ENCODE measurements at places on chromosomes 3 and 15.

GRCh38 chr3:186143250-186143649 lies 34.4 kb upstream of the ETV5 start:
- no peak for DNase-seq

GRCh38 chr15:77851691-77852090 lies 219.0 kb upstream of the LINGO1 start:
- no peak for DNase-seq

- DNase-seq = no peak
Observed at GRCh38 chr3:157030712-157031111, 129.2 kb downstream of the CCNL1 start.

GRCh38 chr3:172192830-172193415 lies 153.5 kb downstream of the FNDC3B start:
- DNase-seq = no peak

GRCh38 chr15:66484539-66485112 lies 12.9 kb downstream of the SNAPC5 start:
- DNase-seq = no peak

DNA sequence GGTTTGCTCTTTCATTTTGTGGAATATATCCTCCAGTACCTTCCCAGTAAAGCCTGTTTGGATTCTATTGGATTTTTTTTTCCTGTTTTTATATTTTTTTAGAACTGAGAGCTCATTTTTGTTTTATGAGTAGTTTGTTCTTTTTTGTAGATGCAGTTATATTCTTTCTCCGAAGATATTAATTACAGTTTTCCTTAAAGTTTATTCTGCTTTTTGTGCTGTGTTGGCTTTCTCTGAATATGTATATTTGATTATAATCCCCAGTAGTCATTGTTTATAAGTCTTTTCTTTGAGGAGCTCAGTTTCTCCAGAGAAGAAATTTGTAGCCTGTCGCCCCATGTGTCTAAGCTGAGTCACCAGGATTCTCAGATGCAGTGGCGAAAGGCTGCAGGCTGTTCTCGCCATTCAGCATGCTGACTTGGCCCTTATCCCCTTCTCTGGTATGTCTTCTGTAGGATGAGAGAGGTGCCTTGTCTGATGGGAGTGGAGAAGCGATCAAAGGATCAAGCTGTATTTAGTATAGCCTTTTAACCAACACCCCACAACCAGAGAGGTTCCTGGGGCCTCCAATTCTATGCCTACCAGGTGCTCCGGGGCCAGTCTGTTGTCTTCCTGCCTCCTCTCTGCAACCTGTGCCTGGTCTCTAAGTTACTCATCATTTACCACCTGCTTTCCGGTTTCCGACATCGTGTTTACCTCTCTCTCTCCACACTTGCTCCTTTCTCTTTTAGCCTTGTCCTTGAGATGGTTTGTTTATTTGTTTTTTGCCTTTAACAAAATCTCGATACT lies 31.7 kb upstream of the MFSD1 start:
- peak; percentile 17 for DNase-seq

DNA sequence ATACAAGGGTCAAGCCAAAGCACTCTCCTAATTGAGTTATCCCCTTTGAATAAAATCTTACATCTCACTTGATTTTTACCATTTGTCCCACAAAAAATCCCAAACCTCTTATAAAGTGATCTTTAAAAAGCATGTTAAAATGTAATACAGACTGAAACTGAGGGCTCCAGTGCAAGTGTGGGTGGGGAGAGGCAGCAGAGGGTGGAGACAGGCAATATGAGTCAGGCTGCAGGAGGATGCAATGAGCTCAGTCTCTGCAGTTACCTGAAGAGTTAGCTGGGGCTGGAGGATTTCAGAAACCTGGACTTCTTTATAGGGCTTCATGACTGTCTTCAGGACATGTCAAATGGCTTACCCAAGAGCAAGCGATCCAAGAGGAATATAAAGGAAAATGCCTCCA lies 14.2 kb upstream of the COLQ start:
- DNase-seq = no peak

DNA sequence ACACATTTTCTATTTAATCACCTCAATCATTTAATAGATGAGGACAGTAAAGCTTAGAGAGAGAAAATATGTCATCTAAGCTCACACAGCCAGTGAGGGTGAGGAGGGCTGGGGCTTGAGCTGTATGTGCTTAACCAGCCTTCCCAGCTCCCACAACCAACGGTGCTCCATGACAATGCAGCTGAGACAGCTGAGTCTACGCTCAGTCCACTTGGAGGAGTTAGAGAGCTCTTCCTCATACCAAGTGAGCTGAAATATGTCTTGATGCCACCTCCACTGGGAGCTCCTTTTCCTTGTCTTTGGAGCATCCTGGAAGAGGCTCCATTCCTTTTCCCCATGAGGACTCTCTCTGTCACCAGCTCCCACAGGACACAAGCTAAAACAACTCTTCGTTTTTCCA lies 9.3 kb downstream of the HOMER2 start:
- DNase-seq = no peak

- DNase-seq = no peak
Observed at GRCh38 chr15:87841426-87841998, 415.0 kb downstream of the NTRK3 start.

DNA sequence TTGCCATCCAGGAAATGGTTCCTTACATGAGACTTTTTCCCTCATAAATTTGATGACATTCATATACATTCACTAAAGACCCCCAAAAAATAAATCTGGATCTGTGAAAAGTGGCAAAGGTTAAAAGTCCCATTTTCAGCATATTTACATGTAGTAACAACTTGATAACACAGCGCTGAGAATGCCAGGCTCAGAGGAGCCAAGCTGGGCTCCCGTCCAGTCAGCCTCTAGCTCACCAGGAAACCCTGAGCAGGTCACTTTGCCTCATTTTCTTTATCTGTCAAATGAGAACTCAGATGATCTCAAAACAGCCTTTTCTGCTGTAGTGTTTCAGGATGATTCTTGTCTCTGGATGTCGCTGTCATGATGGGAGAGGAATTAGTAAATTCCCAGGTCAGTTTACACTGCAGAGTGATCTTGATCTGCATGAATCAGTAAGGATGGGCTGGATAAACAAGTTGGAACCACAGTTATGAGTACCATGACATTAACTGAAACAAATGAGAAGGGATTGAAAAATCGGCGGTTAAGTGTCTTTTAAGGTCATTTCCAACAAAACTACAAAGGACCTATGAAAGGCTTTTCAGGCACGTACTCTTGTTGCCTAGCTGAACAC lies 82.8 kb downstream of the PPARG start:
- DNase-seq = no peak

DNA sequence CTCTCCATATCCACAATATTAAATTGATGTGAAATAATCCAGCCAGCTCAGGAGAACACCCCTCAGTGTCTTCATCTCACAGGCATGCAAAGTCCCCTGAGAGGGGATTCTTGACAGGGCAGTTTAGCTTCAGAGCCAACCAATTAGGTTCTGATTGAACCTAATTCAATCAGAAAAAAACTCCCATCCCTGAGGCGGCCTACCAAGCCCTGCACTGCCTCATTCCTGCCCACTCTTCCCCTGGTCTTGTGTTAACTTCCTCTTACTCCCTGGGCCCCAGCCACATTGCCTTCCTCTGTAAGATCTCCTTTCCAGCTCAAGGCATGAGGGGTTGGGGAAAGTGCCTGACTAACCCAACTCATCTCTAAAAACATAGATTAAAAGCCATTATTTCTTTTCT lies 46.1 kb downstream of the FRMD4B start:
- no peak for DNase-seq

DNA sequence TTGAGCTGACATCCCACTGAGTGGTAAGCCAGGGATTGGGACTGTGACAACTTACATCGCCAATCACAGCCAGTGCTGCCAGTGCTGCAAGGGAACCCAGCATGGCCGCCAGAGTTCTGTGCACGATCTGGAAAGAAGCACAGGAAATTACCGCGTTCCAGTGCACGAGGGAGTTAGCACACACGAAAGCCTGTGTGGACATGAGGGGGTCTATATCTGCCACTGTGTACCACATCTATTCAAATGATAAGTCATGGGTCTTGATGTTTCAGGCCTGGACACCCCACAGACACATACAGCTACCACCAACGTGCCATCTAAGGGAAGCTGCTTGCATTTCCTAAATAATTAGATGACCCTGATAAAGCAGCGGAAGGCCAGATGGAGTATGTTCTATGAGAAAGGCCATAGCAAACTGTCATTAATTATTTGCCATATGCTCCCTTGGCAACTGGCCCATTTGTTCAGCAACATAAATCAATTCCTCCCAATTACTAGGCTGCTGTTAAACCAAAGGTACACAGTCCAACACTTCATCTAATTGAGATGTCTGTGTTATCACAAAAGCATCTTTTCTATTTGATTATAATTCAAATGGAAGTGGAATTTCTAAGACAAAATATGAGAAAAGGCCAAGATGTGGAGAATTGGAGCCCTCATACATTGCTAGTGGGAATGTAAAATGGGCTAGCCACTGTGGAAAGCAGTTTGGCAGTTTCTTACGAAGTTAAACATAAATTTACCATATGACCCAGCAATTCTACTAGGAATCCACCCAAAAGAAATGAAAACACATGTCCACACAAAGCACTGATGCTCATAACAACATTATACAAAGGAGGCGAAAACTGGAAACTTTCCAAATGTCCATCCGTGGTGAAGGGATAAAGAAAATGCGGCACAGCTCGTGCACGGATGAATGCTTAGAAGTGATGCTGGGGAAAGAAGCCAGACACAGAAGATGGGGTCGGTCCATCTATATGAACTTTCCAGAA lies 108.3 kb downstream of the OCA2 start:
- DNase-seq = no peak

GRCh38 chr3:3038201-3038991 lies 71.8 kb downstream of the IL5RA start:
- no peak for DNase-seq

DNA sequence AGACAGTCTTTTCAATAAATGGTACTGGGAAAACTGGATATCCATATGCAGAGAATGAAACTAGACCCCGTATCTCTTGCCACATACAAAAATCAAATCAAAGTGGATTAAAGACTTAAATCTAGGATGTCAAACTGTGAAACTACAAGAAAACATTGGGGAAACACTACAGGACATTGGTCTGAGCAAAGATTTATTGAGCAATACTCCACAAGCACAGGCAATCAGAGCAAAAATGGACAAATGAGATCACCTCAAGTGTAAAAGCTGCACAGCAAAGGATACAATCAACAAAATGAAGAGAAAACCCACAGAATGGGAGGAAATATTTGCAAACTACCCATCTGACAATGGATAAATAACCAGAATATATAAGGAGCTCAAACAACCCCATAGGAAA lies 38.4 kb upstream of the MBNL1 start:
- DNase-seq = no peak

DNA sequence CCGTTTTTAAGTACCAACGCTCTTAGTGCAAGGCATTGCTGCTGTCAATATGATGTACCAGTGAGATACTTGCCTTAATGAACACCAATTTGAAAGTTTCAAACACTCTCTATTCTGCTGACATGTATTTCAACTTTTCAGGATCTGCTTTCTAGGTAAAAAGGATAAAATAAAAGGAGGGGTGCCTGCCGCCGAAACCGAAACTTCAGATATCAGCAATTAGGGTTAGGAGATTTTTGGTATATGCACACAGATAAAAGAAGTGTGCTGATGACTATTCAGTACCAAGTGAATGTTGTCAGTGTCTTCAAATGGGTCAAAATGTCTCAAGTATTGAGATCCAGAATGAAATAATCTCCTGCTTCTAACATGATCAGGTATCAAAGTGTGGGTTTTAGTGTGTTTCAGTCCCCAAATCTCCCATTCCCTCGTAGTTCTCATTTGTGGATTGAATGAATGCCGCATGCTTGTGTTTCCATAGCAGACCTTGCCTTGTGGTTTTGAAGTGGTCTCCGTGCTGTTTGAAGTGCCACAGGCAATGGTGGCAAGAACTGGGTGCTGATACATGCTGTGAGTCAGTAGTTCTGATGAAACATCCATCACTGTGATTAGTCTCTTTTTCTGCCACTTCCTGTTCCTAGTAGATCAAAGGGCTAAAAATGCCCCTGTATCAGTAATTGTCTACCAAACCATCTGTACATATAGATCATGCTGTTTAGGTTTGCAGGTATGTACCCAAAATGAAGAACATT lies 22.5 kb downstream of the CHST14 start:
- no peak for DNase-seq

- no peak for DNase-seq
Observed at GRCh38 chr3:178743297-178743696, 207.1 kb downstream of the KCNMB2 start.

GRCh38 chr3:75042941-75043340 lies 428.5 kb upstream of the CNTN3 start:
- DNase-seq = no peak

- no peak for DNase-seq
Observed at GRCh38 chr3:110126065-110126464, 788.7 kb upstream of the DPPA4 start.

GRCh38 chr3:145798007-145798406 lies 363.0 kb downstream of the PLOD2 start:
- no peak for DNase-seq

DNA sequence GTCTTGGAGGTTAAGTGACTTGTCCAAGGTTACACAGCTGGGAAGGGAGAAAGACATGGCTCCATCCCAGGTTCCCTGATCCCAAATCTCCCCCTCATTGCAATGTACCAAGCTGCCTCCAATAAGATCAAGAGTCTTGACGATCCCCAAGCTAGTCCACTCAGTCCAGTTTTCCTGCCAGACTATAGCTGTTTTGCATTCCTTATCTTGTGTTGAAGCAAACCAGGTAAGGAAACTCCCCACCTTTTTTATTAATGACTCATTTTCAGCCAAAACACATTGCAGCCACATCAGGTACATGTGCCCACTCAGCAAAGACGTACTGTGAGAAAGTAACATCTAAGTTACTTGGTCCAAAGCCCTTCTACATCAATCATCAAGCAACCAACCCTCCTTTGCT lies 41.9 kb downstream of the LIPC start:
- no peak for DNase-seq

DNA sequence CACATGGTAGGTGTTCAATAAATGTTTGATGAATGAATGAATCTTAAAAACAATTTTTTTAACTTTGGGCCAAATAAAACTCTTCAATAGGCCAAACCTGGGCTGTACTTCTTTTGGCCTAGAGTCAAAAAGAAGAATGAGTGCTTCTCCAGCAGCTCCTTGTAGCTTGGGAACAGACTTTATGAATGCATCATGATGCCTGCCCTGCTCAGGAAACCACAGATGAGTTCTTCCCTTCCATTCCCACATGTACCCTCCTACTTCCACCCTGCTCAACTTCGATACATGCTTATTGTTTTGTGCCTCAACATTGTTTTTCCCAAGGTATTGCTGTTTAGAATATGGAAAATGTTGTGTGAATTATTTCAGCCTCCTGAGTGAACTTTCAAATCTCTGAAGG lies 87.0 kb downstream of the FILIP1L start:
- no peak for DNase-seq

- no peak for DNase-seq
Observed at GRCh38 chr3:155154255-155154654, 74.1 kb downstream of the MME start.

DNA sequence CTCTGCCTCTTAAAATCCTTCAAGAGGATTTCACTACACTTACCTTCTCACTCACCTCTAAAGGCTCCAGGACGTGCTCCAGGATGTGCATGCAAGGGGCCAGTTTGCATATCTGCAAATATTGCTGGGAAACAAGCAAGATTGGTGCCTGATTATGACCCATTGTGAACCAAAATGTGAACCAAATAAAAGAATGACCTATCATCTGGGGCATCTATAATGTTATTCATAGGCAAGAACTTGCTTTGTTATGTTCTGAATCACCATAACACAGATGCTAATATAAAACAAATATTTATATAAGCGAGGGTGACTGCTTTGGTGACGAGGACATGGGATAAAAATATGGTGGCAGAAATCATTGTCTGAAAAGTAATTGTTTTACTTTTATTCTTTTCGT lies 5.5 kb downstream of the IL12A start:
- DNase-seq = no peak

GRCh38 chr3:101216710-101217465 lies 103.5 kb downstream of the IMPG2 start:
- DNase-seq = no peak

Measured in NCI-H510A (cell line).